Activated T-cell treated with anti-CD3 and anti-CD28 coated beads for 1 hour (primary cell): ENCODE measurements at places on chromosomes 12 and 14.

- DNase-seq, result no peak
These were observed 171.3 kb downstream of the BCL11B start for GRCh38 chr14:99100497-99101270.

DNA sequence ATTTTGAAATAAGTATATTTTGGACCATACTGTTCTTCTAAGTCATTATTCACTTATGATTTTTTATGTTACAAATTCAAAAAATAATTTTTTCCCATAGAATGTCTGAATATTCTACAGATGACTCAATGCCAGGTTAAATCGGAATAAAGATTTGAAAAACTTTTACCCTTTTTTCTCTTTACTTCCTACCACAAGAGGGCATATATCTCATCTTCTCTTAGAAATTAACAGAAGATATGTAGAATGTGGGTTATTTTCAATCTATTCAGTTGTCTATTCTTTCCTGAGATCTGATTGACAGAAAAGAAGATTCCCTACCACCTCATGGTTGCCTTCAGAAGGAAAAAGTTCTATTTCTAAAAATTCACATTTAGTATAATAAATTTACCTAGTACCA is 53.0 kb upstream of the KITLG start:
- no peak for DNase-seq

DNA sequence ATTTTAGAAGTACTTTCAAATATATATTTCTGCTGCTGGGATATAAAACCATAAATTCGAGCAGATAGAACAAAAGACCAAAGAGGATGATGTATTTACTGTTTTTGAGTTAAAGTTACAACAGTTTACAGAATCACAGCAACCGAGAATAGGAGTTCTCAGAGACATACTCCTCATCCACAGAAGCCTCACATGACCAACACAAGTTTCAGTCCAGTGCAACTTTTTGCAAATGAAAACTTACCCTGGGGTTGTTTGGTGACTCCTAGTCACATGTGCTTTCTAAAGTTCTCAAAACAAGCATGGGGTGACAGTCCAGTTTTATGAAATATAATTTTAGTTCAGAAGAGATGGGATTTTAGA is 117.1 kb downstream of the PRKCH start:
- DNase-seq, result no peak

DNA sequence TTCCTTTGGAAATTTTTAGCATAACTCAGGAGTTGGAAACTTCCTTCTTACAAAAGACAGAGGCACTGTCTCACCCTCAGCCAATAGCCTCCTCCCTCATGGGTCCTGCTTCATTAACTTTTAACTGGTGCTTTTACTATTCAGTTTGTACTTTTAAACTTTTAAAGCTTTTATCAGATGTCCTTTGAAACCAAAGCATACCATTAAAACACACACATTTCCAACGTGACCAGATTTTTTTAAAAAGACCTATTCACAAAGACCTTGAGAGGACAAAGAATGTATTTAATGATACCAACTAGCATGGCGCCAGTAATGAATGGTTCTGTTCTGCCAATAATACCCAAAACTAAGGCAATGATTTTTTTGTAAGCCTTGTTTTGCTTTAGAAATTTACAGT is 173.6 kb upstream of the EEA1 start:
- DNase-seq, result no peak

GRCh38 chr14:33460164-33460563 is 490.7 kb downstream of the EGLN3 start:
- no peak for DNase-seq

DNA sequence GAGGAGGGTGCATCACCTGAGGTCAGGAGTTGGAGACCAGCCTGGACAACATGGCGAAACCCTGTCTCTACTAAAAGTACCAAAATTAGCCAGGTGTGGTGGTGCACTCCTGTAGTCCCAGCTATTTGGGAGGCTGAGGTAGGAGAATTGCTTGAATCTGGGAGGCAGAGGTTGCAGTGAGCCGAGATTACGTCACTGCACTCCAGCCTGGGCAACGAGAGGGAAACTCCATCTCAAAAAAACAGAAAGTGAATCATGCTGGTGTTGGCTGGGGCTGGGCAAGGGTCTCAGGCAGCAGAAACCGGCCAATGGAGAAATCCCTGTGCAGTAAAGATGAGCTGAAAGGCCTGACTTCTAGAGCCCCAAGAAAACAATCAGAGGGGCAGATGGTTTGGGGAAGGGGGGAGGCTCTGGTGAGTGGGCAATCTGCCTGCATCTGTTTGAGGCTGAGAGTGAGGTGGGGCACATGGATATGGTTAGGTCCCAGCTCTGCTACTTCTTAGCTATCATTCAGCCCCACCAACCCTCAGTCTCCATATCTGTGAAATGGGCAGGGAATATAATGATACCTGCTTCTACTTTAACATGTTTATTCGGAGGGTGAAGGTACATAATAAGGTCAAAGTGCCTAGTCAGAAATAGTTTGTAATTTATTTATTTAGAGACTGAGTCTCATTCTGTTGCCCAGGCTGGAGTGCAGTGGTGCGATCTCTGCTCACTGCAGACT is 21.3 kb upstream of the COX6A1 start:
- no peak for DNase-seq

DNA sequence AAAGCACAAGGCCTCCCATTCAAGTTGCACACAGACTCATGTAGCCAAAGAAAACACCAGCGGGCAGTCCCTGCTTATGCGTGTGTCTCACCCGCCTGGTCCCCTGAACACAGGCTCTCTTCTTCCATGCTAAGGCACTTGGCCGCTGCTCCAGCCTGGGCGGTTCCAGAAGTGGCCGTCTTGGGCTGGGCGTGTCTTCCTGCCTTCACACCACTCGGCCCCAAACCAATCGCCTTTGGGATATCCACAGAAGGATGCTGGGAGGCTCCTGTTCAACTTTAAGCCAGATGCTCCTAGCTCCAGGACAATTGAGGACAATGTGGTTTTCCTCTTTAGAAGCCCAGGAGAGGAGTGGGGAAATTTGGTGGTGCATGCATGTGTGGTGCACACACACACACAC is 2.2 kb downstream of the SCARB1 start:
- DNase-seq, result no peak

DNA sequence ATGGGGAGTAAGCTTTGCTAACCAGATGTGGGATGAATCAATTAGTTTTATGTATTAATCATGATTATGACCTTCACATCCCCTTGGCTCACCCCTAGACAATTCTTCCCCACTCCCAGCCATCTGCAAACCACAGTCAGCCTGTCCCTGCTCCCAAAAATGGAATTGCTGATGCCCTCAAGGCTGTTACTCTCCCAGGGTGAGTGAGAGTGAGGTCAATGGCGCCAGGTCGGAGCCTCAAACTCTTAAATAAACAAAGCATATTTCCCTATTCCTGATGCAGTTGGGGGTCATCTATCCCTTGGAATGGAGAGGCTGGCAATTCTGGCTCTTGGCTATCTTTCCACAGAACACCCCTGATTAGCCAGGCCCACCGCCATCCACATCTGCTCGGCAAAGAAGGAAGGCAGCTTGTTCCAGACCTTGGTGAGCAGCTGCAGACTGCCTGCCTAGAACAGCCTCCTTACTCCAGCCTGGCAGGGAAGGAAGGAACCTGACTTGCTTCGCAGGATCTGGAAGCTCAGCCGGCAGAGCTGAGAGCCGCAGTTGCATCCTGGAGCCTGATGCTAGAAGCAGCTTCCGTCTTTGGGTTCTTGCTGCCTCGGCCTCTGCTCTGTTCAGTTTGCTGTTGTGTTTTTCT is 57.0 kb downstream of the SMUG1 start:
- DNase-seq, result no peak

- DNase-seq, result no peak
These were observed 6.6 kb upstream of the NPFF start for GRCh38 chr12:53513712-53514410.

DNA sequence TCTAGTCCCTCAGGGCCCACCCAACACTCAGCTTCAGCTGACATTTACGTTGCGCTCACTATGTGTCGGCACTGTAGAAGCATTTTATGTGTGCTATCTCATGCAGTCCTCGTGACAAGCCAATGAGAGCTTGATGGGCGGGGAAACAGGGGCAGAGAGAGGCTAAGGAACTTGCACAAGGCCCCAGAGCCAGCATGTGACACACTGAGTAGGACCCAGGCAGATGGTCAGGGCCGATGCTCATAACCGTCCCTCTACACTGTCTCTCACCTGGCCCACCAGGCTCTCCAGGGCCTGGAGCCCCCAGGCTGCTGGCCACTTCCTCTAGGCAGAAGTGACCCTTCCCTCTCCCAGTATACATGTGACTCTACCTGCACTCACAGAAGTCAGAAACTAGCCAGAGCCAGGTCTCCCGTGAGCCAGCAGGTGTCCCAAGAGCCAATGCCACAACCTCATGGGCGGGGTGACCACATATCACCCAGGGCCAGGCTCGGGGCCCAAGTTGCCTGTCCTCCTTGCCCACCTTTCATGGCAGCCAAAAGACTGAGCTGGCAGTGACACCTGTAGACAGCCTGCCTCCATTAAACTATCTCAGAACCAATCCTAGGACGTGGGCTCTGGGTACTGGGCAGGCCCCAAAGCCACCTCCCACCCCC is 38.3 kb downstream of the TTC7B start:
- DNase-seq, result no peak
